ENCODE measurements at places on chromosomes 6 and 20. TPM values are rescaled to one million over a fixed set of nuclear protein-coding genes. Genes with fewer than 3 reads are reported as not detected.

DNA sequence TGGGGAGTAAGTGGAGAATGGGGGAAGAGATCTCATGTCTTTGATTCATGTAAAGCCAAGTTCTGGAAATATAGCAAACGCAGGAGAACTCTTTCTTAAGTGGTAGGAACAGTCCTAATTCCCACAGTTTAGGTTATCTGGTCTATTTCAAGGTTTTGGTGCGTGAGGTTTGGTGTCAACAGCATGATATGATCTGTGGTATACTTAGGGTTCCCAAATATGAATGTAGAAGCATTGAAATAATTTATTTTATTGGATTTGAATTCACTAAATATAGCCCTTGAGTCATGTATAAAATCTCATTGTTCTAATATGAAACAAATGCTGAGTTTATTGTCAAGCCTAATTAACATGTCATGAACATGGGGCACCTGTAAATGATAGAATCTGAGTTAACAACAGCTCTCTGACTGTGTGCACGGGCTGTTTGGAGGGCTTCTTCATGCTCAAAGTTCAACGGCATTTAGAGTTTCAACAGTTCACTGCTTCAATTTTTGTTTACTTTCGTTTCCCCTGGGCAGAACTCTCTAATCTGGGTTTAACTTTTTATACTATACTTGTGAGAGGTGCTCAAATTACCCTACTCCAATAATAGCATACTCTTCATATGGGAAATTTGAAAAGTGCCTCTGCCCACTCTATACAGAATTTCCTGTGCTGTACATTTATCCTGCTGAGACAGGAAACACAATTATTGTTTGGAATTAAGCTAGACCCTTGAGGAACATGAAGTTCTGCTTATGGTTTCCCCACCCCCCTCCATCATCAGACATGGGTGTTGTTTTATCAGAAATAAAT lies 236.3 kb upstream of the ZNF217 start:
- no peak overlapping the region for H3K27ac ChIP-seq
- H3K36me3 ChIP-seq = no peaks in the 10 kb centered on the region
- H3K27me3 ChIP-seq = no peaks in the 10 kb centered on the region
- H3K4me1 ChIP-seq = peaks cover 1% of the 10 kb centered on the region
- no peak overlapping the region for H3K4me3 ChIP-seq

- H3K27me3 ChIP-seq = peaks cover 3% of the 10 kb centered on the region
- H3K27ac ChIP-seq = no peak overlapping the region
- H3K4me1 ChIP-seq = peaks cover 10% of the 10 kb centered on the region
Observed at GRCh38 chr6:4439159-4439558, 303.8 kb upstream of the ECI2 start.

GRCh38 chr6:77318256-77318655 lies 145.0 kb downstream of the HTR1B start:
- no peak overlapping the region for H3K4me3 ChIP-seq
- no peaks in the 10 kb centered on the region for H3K4me1 ChIP-seq
- no peaks in the 10 kb centered on the region for H3K27me3 ChIP-seq
- no peak overlapping the region for H3K27ac ChIP-seq
- H3K36me3 ChIP-seq = no peaks in the 10 kb centered on the region
- no peak for DNase-seq

- no peak overlapping the region for H3K27ac ChIP-seq
- DNase-seq = no peak
- H3K36me3 ChIP-seq = no peaks in the 10 kb centered on the region
- H3K27me3 ChIP-seq = no peaks in the 10 kb centered on the region
- no peak overlapping the region for H3K4me3 ChIP-seq
- H3K4me1 ChIP-seq = no peaks in the 10 kb centered on the region
Observed at GRCh38 chr6:161701056-161701455, 427.2 kb upstream of the AGPAT4 start.

DNA sequence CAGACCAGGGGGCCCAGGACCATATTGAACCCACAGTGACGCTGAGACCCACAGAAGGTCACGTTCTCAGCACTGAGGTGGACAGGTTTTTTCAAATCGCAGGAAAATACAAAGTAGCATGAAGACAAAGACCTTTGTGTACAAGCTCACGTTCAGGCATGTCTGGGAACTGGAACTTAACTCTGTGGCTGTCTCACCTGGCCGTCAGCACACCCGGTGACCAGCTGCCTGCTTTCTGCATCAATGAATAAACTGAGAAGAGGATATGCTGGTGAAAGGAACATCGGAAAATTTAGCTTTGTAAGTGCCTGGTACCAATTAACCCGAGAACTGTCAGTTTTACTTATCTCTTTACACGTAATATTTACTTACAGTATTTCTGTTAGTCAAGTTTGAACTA lies 36.5 kb downstream of the WDR27 start:
- peaks cover 6% of the 10 kb centered on the region for H3K36me3 ChIP-seq
- no peaks in the 10 kb centered on the region for H3K27me3 ChIP-seq
- no peak for DNase-seq
- H3K27ac ChIP-seq = no peak overlapping the region
- no peak overlapping the region for H3K4me3 ChIP-seq

- H3K27me3 ChIP-seq = peaks cover 5% of the 10 kb centered on the region
- H3K27ac ChIP-seq = no peak overlapping the region
- peaks cover 8% of the 10 kb centered on the region for H3K4me1 ChIP-seq
- no peak for DNase-seq
- no peak overlapping the region for H3K4me3 ChIP-seq
Observed at GRCh38 chr20:1199212-1199873, 3.9 kb upstream of the C20orf202 start.

- H3K4me1 ChIP-seq = no peaks in the 10 kb centered on the region
- no peaks in the 10 kb centered on the region for H3K36me3 ChIP-seq
- H3K27ac ChIP-seq = no peak overlapping the region
Observed at GRCh38 chr20:22404419-22405170, 179.8 kb downstream of the FOXA2 start.

- H3K4me1 ChIP-seq = peaks cover 4% of the 10 kb centered on the region
- DNase-seq = no peak
- H3K27ac ChIP-seq = no peak overlapping the region
Observed at GRCh38 chr6:48229841-48230240, 118.8 kb upstream of the PTCHD4 start.

DNA sequence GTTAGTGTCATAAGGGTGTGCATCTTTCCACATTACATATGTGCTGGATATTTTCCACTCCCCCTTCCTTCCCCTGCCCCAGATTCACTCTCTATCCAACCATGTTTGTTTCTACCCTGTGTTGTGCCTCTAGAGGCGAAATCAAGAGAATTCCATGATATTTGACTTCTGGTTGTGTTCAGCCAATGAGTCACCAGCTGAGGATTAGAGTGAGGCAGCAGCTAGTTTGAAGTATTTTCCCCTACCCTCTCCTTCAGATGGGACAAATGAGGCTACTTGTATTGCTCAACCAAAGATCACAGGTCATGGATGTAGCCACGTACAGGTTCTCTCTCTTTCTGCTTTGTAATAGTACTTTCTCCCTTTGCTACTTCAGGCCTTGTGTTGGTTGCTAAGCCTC lies 24.5 kb upstream of the OR2J2 start:
- H3K27ac ChIP-seq = no peak overlapping the region
- no peak overlapping the region for H3K4me3 ChIP-seq
- no peaks in the 10 kb centered on the region for H3K4me1 ChIP-seq
- no peak for DNase-seq
- H3K27me3 ChIP-seq = peaks cover under 1% of the 10 kb centered on the region

DNA sequence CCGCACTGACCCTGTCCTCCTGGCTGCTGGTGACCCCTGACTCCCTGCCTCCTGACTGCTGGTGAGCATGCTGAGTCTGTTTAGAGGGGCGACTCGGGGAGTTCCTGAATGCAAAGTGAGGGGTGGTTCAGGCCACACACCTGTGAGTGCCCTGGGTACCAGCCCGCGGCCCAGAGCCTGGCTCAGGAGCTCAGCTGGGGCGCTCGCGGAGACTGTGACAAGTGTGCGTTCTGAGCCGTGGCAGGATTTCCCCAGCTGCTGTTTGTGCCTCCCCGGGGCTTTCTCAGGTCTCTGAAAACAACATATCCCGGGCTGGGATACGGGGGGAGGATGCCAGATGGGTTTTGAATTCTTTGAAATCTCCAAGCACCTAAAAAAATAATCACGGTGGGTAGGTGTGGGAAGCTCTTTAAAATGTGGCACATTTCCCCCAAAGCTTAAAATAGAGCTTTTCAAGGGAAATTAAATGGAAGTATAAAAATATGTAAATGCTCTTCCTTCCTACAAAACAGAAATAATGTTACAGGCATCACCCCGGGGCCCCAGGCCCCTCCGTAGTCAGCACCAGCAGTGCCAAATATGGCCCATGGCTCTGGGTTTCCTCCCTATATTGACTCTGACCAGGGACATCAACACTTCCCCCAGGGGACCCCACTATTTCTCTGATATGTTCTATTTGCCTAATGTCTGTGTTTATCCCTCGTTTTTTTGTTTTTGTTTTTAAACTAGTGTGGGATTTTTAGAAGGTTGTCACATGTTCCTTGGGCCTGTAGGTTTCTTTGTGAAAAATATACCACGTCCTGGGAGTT lies 49.9 kb upstream of the TAGAP start:
- peak; percentile 70 for DNase-seq
- peaks cover 37% of the 10 kb centered on the region for H3K4me1 ChIP-seq
- peaks cover 6% of the 10 kb centered on the region for H3K27me3 ChIP-seq
- no peaks in the 10 kb centered on the region for H3K36me3 ChIP-seq

DNA sequence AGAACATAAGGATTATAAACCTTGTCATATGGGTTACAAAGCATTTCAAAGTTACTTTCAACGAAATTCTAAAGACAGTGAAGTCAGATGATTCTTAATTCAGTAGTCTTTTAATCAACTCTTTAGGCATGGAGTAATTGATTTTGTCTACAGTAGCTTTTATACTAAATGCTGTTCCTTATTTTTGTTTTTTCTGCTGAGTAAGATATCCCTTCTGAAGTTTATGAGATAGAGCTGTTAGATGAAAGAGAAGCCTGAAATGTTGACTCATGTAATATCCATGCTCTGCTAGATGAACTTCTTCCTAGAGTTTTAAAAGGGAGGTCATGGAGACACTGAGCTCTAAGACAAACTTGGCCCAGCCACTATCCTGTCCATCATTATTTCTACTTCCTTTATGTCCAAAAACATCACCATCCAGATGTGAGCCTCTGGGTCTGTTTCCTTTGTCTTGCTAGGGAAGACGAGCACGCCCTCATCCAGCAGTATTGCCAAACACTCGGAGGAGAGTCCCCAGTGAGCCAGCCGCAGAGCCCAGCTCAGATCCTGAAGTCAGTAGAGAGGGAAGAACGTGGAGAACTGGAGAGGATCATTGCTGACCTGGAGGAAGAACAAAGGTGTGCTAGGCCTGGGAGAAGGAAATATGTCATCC lies 550.3 kb downstream of the UTRN start:
- H3K36me3 ChIP-seq = no peaks in the 10 kb centered on the region
- H3K4me3 ChIP-seq = no peak overlapping the region
- no peaks in the 10 kb centered on the region for H3K4me1 ChIP-seq
- DNase-seq = no peak
- H3K27ac ChIP-seq = no peak overlapping the region

DNA sequence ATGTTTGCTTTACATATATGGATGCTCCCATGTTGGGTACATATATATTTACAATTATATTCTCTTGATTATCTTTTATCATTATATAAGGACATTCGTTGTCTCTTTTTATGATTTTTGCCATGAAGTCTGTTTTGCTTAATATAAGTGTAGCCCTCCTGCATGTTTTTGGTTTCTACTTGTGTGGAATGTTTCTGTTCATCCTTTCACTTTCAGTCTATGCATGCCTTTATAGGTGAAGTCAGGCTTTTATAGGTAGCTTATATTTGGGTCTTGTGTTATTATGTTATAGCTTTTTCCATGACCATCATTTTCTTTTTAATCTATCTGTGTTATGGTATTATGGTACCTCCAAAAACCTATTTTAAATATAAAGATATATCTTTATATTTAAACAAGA lies 612.5 kb upstream of the HS3ST5 start:
- no peaks in the 10 kb centered on the region for H3K36me3 ChIP-seq
- no peak for DNase-seq
- H3K4me3 ChIP-seq = no peak overlapping the region
- no peaks in the 10 kb centered on the region for H3K27me3 ChIP-seq

DNA sequence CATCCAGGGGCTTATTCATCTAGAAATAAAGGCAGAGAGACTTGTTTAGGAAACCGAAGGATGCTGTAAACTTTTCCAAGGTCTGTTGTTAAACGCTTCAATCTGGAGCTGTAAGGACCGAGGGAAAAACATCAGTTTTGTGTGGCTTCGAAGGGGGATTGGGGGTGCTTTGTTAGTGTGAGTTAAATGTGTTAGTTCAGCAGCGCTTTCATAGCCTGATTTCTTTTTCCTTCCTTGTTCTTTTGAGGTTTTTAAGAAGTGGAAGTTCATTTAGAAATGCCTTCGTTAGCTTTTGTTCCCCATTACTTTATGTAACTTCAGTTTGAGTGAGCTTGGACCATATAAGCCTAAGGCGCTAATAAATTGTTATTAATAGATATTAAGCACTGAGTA lies 1.5 kb downstream of the ANKS1A start:
- no peaks in the 10 kb centered on the region for H3K36me3 ChIP-seq
- no peak for DNase-seq
- H3K27ac ChIP-seq = no peak overlapping the region
- peak overlapping the region; percentile 92 for H3K4me3 ChIP-seq

DNA sequence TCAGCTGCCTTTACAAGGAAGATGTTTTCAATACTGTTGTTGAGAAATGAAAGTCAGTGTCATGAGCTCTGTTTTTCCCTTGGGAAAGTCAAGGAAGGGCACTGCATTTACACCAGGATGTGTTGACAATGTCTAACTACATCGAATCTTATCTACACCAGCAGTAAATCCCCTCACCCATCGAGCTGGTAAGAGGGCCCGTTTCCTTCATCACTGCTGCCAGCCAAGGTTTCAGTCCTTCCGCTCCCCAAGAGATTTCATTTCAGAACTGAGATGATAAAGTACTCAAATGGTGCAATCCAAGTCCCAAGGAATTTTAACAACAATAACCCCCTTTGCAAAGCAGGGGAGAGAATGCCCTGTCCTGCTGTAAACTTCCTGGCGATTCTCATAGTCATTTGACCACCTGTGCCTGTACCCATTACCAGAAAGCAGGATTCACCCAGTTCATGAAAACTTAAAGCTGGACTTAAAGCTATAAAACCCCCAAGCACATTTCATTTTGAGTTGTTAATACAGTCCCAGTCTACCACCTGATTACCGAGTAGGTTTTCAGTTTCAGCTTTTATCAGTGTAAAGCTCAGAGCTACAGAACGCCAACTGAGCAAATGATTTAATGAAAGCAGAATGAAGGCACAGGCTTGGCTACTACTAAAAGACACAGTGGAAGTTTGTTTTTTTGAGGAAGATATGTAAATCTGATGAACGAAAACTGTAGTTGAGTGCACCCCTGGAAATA lies 122.5 kb upstream of the TAB2 start:
- no peaks in the 10 kb centered on the region for H3K4me1 ChIP-seq
- H3K4me3 ChIP-seq = no peak overlapping the region
- H3K27ac ChIP-seq = no peak overlapping the region
- no peaks in the 10 kb centered on the region for H3K27me3 ChIP-seq
- no peak for DNase-seq
- H3K36me3 ChIP-seq = no peaks in the 10 kb centered on the region

- H3K4me1 ChIP-seq = no peaks in the 10 kb centered on the region
- no peak overlapping the region for H3K4me3 ChIP-seq
- no peak overlapping the region for H3K27ac ChIP-seq
Observed at GRCh38 chr6:7697820-7698623, 27.9 kb upstream of the BMP6 start.

- peak overlapping the region; percentile 3 for H3K4me3 ChIP-seq
- H3K36me3 ChIP-seq = no peaks in the 10 kb centered on the region
- DNase-seq = no peak
- H3K27me3 ChIP-seq = peaks cover 5% of the 10 kb centered on the region
Observed at GRCh38 chr6:31350196-31351032, 6.6 kb downstream of the HLA-B start.

Gene TDRD6
- total RNA-seq = 0.64 TPM

Gene LINC00237
- total RNA-seq = not detected

Gene LHFPL5
- total RNA-seq = 1.7 TPM

Gene POLH
- 20.2 TPM for total RNA-seq

Gene ECI2
- total RNA-seq = 18.7 TPM

Gene SLC35B3
- total RNA-seq = 12.4 TPM

Gene C20orf204
- total RNA-seq = 3.9 TPM

Gene BCAS1
- total RNA-seq = 0.32 TPM
